ENCODE measurements at places on chromosomes 2 and 18. TPM values are rescaled to one million over a fixed set of nuclear protein-coding genes. Genes with fewer than 3 reads are reported as not detected.

DNA sequence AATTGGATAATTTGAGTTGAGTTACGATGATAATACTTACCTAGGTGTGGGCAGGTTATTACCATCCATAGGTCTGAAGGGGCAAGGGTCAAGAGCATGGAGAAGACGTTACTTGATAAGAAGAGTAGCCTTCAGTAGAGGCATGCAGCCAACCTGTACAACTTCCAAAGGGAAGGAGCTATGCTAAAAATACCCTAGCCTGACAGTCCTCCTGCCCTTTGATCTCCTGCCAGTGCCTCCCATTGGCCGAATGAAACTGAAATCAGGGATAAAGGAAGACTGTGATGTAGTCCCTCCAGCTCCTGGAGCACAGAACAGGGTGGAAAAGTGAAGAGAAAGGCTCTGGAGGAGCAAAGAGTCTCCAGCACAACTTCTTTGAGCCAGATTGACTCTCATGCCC lies 487.4 kb downstream of the ADCYAP1 start:
- no peak for DNase-seq
- H3K36me3 ChIP-seq, result peaks cover 4% of the 10 kb centered on the region
- H3K27ac ChIP-seq, result no peak overlapping the region
- H3K4me3 ChIP-seq, result no peak overlapping the region
- H3K4me1 ChIP-seq, result no peaks in the 10 kb centered on the region

GRCh38 chr2:1186421-1186820 lies 226.8 kb upstream of the TPO start:
- H3K27me3 ChIP-seq, result no peaks in the 10 kb centered on the region
- no peaks in the 10 kb centered on the region for H3K4me1 ChIP-seq
- no peak overlapping the region for H3K27ac ChIP-seq

The ARHGEF33 gene
- total RNA-seq, result 1.1 TPM

The ZNF892 gene
- 20.2 TPM for total RNA-seq

The ASB18 gene
- not detected for total RNA-seq

Data from neural crest cell (in vitro differentiated cells).